KG1 (cell line): ENCODE measurements at places on chromosomes 13 and 19.

DNA sequence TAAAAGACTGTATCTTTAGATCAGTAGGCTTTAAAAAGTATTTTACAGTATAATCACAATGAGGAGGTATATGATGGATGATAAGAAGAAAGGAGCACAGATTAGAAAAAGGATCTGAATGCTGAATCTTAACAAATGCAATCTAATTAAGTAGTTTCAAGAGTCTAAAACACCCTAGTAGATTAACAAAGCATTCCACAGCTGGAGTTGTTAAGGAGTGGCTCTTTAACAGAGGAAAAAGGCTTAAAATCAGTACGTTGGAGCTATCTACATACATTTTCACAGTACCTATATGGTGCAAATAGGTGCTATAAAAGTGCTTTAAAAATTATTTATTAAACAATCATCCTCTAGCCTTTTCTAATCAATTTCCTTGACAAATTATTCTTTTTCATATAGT is 34.5 kb downstream of the TSC22D1 start:
- DNase-seq, result no peak

GRCh38 chr19:32387701-32388392 is 17.7 kb upstream of the DPY19L3 start:
- no peak for DNase-seq

GRCh38 chr13:71374471-71375049 is 492.4 kb downstream of the DACH1 start:
- no peak for DNase-seq

- DNase-seq, result no peak
Observed at GRCh38 chr19:30565636-30566035, 193.5 kb downstream of the ZNF536 start.

DNA sequence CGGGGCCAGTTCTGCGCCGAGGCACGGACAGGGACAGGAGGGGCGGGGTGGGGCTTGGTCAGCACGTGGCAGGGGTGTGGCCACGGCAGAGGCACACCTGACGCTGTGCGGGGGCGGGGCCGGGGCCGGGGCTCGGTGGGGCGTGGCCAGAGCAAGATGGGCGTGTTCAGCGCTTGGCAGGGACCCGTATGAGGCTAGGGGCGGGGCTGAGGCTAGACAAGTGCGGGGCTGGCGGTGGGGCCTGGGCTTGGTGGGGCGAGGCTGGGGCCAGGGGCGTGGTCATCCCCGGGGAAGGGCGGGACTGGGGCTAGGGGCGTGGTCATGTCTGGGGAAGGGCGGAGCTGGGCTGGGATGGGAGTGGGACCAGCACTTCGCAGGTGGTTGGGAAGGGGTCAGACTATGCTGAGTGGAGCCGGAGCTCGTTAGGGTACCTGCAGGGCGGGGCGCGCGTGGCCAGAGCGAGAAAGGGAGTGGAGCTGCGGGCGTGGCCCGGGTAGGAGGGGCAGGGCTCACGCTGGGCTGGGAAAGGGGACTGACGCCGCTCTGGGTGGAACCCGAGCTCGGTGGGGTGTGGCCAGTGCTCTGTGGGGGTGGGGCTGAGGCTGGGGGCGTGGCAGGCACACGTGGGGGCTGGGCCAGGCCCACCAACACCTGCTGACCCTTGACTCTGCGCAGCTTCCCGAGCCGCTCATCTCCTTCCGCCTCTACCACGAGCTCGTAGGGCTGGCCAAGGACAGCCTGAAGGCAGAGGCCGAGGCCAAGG is 12.8 kb downstream of the POLR2E start:
- DNase-seq, result no peak

DNA sequence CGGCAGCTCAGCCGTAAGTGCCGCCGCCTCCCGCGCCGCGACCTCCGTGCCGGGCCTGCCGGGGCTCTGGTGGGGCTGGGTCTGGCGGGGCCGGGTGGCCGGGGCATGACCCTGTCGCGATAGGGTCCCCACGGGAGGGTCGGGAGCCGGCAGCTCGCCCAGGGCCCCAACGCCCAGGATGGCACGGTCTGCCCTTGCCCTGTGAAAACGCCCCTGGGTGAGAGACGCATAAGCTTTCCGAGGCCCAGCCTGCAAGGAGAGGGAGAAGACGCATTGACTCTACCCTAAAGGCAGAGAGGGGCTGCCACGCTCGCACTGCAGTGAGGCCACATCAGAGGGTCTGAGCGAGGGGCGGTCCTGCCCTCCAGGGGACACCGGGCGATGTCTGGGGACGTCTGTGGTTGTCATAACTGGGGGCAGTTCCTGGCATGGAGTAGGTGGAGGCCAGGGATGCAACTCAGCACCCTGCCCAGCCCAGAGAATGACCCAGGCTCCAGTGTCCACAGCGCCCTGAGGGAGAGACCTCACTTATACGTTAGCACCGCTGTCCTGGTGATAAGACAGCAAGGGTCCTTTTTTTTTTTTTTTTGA is 539 bp downstream of the ZNF554 start:
- no peak for DNase-seq

DNA sequence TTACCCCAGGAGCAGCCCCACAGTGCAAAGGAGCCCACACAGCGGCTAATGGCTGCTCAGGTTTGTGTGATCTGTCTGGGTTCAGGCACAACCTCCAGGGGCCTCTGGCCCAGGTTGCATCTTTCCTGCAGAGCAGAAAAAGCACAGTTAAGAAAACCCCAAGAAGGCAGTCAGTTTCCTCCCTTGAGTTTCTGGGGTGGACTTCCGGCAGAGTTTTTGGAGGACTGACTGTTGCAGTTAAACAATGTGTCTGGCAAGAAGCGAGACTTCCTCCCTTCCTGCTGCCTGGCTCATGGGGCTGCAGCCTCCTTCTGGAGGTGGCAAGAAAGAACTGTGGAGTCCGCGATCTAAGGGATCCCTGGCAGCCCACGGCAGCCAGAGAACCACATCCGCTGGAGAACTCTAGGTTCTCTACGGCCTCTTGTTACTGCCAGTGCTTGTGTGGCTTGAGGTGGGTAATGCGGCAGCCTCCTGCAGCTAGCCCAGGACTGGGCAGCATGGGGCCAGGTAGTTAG is 114.4 kb downstream of the ZDHHC20 start:
- DNase-seq, result peak; percentile 80

DNA sequence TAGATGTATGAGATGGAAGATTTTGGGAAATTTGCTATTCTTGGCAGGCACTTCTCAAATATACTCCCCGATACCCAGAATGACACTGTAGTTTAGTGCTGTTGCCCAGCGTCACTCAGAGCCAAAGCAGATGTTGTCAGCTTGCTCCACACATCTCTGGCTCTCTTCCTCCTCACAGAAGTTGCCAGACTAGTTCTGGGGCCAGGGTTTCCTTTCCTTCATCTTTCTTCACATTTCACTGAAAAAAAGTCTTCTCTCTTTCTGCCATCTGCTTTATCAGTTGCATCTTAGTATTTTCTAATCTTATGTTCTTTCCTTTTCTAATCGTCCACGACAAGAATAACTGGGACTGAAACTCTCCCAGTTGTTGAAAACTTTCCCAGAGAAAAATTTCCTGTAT is 251.4 kb downstream of the RGCC start:
- DNase-seq, result no peak

- no peak for DNase-seq
Observed at GRCh38 chr13:102933523-102933922, 87.7 kb downstream of the ERCC5 start.

- no peak for DNase-seq
Observed at GRCh38 chr13:46032341-46032740, 20.2 kb downstream of the ZC3H13 start.

DNA sequence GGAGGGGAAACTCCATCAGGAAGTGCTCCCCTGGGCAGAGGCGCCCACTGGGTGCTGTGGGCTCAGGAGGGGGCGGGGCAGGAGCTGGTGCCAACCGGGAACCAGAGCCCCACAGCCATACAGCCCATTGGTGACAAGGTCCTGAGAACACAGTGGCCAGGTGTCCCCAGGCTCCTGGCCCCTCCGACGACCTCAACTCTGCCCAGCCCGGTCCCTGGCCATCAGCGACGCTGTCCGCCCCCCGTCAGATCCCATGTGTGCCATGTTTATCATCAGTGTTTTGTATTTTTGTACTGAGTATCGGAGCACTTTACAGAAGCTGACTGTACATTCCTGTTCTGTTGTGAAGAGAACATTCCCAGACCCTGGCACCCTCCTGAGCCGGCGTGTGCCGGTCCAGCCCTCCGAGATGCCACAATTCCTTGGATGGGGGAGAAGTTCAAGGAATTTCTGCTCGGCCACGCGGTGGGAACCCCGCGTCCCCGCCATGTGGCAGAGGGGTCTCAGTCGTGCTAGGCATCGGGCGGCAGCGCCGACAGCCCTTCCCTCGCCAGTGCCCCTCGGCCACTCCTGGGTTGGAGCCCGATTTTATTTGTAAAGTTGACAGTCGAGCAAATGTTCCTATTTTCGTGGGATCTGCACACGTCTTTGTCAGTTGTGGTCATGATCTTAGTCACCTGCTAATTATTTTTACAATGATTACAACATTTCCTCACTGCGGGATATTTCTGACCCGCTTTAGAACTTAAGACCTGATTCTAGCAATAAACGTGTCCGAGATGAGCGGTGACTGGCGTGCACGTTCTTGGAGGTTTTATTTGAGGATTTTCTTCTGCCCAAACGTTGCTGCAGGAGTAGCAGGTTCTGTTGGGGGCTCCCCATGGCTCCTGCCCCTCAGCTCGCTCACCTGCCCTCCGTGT is 16.9 kb downstream of the PEX11G start:
- no peak for DNase-seq

- peak; percentile 84 for DNase-seq
Observed at GRCh38 chr19:12092065-12092867, 27.7 kb downstream of the ZNF844 start.

DNA sequence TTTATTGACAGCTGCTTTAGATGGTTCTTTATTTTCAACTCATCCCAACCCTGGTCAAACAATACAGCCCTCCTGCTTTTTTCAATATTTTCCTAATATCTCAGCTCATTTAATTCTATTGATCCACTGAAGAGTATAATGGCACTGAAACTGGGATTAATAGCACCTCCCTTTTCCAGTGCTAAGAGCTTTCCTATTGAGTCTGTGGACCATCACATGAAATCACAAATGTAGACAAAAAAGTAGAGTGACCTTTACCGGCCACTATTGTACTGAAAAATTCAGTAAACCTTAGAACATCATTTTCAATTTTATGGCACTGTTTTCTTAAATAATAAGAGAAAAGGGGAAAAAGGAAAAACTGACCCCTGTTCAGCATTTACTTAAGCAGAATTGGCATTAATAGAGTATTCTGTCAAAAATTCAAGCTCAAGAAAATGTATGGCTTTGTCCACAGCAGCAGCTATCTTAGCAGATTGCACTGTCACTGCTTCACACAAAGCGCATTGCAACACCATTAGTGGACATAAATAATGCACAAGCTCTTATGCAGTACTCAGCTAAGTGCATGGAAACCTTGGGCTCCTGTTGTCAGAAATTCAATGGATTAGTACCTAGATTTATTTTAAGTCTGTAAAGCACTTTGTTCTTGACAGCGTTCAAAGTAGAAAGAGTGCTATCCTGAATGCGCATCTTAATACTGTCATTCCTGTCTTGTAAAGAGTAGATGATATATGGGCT is 851.0 kb upstream of the KLHL1 start:
- DNase-seq, result no peak

DNA sequence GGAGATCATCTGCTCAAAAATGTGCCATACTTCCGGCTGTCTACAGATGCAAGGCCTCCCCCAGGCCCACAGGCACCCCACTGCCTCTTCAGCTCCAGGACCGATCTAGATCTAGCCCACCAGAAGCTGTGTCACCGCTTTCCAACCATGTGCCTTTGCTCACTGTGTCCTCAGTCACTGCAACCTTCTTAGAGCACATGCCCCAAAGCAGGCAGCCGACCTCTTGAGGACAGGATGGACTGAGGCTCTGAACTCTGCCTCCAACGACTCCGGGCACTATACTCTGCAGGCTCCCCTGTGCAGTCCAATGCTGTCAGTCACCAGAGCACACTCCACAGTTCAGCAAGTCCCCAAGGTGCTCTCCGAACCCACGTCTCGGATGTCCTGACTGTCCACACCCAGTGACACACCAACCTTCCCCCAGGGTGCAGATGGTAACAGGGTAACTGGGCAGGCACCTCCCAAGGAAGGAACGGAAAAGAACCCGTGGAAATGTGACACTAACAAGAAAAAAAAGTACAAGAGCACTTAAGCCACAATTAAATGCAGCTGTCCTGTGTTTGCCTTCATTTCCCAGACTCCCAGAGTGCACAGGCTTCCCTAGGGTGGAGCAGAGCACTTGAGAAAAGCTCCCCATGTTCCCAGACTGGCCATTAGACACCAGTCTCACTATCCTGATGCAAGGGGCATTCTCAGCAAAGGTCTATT is 4.8 kb downstream of the STK24 start:
- no peak for DNase-seq

DNA sequence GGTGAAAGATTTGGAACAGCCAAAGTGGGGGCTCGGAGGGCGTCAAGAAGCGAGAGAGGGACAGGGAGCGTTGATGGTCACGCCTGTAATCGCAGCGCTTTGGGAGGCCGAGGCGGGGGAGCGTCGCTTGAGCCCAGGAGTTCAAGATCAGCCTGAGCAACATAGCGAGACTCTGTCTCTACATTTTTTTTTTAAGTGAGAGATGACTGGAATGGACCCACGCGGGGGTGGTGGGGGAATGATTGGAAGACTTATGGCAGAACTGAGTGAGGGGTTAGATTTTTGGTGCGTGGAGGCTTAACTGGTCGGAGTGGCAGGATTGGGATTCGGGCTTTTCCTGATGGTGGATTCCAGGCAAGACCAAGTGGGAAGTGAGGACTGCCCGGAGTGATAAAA is 725 bp downstream of the PSMD8 start:
- no peak for DNase-seq

DNA sequence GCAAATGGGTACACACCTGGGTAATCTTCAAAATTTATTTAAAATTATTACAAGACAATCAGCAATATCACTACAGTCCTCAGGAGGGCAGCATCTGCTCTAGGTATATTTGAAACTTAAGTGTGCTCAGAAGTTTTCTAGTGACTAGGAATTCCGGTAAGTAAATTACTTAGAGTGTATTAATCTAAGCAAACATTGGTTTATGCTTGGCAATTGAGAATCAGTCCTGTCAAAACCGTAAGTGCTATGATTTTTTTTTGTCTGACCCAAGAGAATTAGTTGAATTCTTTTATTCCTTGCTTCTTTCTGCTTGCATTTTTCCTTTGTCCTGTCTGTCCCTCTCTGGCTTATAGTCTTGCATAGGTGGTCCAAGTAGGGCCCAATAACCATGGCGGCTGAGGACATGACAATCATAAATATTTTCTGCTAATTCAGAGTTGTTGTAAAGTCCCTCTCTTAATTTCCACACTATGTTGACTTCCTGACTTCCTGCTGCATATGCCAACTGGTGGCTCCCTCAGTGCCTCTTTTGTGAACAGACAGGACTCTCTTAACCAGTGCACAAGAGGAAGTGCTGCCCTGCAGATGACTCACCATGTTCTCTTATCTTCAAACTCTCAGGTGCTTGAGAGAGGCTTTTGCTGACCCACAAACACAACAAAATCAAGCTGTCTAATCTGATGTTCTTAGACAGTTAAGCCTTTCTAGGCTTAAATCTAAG is 82.2 kb downstream of the SLAIN1 start:
- DNase-seq, result peak; percentile 59

GRCh38 chr13:50011461-50011860 is 3.8 kb upstream of the KCNRG start:
- DNase-seq, result no peak

GRCh38 chr13:95212983-95213850 is 88.0 kb downstream of the ABCC4 start:
- DNase-seq, result no peak

- DNase-seq, result no peak
Observed at GRCh38 chr13:53200498-53201453, 172.2 kb downstream of the OLFM4 start.
